ENCODE measurements at places on chromosomes 4 and X. TPM values are rescaled to one million over a fixed set of nuclear protein-coding genes. Genes with fewer than 3 reads are reported as not detected.

NHS gene
- 13.6 TPM for total RNA-seq

VGLL1 gene
- not detected for total RNA-seq

NDP gene
- not detected for total RNA-seq

EDNRA gene
- total RNA-seq, result not detected

PHKA1 gene
- total RNA-seq, result 6.6 TPM

PCSK1N gene
- 1.8 TPM for total RNA-seq

TCEAL6 gene
- total RNA-seq, result not detected

LDOC1 gene
- total RNA-seq, result 1.2 TPM

CXorf66 gene
- not detected for total RNA-seq

MAGEB2 gene
- total RNA-seq, result not detected

RAB9A gene
- 26.6 TPM for total RNA-seq

MAGEC1 gene
- total RNA-seq, result not detected

PRR32 gene
- total RNA-seq, result not detected

SPANXN3 gene
- total RNA-seq, result not detected
